ENCODE measurements at places on chromosomes 16 and 17.

DNA sequence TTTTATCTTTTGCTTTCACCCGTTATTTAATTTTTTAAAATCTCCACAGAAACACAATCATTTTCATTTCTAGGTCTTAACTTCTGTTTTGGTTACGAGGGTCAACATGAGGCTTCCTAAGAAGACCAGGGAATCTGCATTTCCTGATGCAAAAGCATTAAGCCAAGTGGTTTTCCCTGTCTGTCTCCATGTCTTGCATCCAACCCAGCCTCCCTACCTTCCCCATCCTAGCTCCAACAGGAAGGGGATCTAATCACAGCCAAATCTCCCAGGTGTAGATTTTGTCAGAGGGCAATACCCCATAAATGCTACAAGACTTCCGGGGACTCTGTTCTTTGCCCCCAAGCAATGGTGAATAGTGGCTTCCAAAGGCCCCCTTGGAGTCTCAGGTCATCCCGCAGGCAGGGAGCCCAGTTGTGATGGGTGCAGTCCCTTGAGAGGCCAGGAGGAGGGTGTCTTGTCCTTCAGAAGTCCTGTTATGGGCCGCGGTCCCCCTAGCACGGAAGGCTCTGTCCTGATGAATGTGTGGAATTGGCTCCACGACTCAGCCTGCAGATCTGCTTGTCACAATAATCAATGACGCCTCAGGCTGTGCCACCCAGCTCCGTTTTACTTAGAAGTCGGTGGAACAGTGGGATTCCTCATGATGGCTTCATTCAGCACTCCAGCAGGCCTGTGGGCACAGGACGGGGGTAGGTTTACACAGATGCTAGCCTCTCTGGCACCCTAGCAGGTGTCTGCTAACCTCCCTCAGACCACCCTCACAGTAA is 141.1 kb downstream of the RGS9 start:
- DNase-seq: no peak

GRCh38 chr17:76363107-76363842 is 9.6 kb upstream of the PRPSAP1 start:
- DNase-seq: no peak

- no peak for DNase-seq
Measured at GRCh38 chr16:7596308-7596707, 263.7 kb downstream of the RBFOX1 start.

DNA sequence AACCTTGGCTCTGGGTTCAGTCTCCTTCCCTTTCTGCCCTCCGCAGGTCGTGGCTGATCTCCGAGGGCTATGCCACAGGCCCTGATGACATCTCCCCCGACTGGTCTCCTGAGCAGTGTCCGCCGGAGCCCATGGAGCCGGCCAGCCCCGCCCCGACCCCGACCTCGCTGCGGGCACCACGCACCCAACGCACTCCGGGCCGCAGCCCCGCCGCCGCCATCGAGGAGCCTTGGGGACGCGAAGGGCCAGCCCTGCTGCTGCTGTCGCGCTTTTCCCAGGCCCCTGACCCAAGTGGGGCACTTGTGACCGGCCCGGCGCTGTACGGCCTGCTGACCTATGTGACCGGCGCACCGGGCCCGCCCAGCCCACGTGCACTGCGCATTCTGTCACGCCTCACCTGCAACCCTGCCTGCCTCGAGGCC is 5.1 kb downstream of the ARMC5 start:
- DNase-seq: no peak

DNA sequence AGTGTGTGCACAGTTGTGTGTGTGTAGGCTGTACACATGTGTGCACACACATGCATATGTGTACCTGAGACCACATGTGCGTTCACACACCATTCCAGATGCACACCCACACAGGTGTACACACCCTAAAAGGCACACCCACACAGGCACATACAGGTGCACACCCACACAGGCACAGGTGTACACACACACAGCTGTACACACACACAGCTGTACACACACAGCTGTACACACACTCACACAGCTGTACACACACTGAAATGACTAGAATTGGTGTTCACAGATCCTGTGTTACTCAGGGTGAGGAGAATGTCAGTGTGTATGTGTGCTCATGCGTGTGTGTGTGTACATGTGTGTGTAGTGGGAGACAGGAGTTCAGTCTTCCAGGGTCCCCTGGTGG is 15.9 kb upstream of the DOC2B start:
- DNase-seq: no peak

GRCh38 chr17:3977387-3977786 is 13.2 kb upstream of the ATP2A3 start:
- no peak for DNase-seq
